ENCODE measurements at places on chromosomes 4 and X.

DNA sequence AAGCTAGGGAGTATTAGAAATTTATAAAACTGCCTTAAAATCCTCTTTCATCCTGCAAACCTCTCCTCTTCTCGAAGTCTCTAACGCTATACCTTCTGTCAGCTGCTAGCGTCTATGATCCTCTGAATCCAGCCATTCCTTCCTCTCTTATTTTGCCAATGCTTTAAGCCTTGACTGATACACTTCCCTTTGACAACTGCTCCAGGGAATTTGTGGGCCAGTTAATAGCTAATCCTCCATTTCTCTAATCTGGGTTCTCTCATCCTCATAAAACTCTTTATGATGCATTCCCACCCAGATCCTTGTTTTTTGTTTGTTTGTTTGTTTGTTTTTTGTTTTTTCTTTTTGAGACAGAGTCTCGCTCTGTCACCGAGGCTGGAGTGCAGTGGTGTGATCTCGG lies 293.6 kb upstream of the PUDP start:
- no peaks in the 10 kb centered on the region for H3K4me1 ChIP-seq
- no peaks in the 10 kb centered on the region for H3K36me3 ChIP-seq
- H3K4me3 ChIP-seq, result no peak overlapping the region
- DNase-seq, result no peak
- H3K27ac ChIP-seq, result no peak overlapping the region

DNA sequence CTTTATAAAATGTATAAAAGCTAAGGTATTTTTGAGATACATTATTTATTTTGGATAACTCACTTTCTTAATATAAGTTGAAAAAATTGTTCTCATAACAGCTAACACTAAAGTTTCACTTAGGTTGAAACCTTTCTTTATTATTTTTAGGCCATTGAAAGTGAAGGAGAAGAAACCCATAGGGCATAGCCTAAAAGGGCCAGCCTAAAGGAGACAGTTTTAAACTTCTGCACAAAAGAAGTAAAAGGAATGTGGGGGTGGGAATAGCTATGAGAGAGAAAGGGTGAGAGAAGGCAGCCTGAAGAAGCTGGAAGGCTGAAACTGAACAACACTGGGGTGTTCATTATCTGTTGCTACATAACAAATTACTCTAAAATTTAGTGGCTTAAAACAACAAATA lies 57.6 kb upstream of the RAPGEF2 start:
- DNase-seq, result no peak
- H3K4me3 ChIP-seq, result no peak overlapping the region
- H3K36me3 ChIP-seq, result no peaks in the 10 kb centered on the region
- no peaks in the 10 kb centered on the region for H3K4me1 ChIP-seq

DNA sequence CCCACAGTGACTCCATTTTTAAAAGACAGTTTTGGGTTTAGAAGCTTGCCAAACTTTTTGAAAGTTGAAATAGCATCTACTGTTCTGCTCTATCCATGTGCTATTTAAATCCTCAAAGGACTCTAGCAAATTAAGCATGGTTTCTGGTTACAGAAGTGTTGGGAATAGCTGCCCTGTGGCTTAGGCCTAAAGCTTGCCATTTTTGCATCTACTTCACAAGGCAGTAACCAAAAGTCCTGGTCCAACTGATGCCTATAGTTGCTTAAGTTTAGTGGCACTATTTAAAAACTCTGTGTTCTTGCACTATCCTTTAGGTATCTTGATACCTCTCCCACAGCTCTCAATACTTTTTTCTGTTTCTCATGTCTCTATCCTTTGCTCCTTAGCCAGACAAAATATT lies 251.0 kb upstream of the GPC4 start:
- no peak overlapping the region for H3K4me3 ChIP-seq
- no peaks in the 10 kb centered on the region for H3K4me1 ChIP-seq
- no peak for DNase-seq
- no peaks in the 10 kb centered on the region for H3K27me3 ChIP-seq
- no peaks in the 10 kb centered on the region for H3K36me3 ChIP-seq

GRCh38 chr4:119872371-119873016 lies 194.2 kb downstream of the MAD2L1 start:
- no peak overlapping the region for H3K4me3 ChIP-seq
- H3K4me1 ChIP-seq, result no peaks in the 10 kb centered on the region
- DNase-seq, result no peak
- no peaks in the 10 kb centered on the region for H3K27me3 ChIP-seq

DNA sequence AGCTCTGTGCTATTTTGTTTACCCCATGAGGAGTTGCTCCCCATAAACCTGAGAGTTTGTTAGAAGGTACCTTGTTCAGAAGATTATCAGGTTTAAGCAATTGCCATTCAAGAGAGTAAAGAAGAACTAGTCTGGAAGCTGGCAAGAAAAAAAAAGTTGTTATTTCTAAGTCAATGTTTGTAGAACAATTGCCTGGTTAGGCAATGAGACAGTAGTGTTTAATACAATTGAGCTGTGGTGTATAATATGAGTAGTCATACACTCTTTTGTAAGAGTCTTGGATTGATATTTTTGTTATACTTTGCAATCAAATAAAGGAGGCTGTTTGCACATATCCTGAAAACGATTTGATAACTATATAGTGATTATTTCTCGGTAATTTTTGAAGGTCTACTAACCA lies 44.7 kb downstream of the GALNT7 start:
- H3K36me3 ChIP-seq, result no peaks in the 10 kb centered on the region
- H3K4me3 ChIP-seq, result no peak overlapping the region
- H3K4me1 ChIP-seq, result peaks cover 6% of the 10 kb centered on the region
- H3K27me3 ChIP-seq, result no peaks in the 10 kb centered on the region
- DNase-seq, result no peak

GRCh38 chrX:44072631-44073030 lies 99.4 kb upstream of the NDP start:
- DNase-seq, result no peak
- H3K36me3 ChIP-seq, result no peaks in the 10 kb centered on the region
- no peaks in the 10 kb centered on the region for H3K27me3 ChIP-seq
- H3K27ac ChIP-seq, result no peak overlapping the region
- H3K4me1 ChIP-seq, result no peaks in the 10 kb centered on the region

DNA sequence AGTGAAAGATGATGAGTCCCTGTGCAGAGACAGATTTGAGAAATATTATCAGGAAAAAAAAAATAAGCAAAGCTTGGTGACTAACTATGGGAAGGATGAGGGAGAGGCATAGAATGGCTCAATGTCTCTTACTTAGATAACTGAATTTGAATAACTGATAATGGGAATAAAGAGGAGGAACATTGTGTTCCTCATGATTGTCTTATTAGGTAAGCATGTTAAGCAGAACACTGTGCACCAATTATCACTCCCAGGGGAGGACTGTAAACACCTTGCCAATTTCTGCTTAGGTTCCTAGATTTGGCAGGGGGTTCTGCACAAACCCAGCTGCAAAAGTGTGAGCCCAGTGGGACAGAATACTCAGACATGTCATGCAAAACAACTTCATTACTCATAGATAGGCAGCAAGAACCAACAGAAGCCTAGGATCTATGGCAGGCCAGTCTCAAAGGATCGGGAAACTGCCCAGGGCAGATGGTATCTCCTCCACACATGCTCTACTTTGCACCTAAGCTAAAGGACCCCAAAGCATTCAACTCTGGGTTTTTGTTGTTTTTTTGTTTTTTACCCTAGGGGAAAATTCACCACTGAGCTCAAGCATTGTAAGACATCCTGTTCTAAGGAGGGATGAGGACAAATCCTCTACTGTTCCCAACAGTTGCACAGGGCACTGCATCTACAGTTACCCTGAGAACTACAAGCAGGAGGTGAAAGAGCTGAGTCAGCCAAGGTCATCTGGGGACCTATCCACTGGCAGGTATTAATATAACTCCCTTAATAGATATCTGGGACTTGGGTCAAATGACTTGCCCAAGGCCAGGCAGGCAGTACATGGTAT lies 907.0 kb downstream of the RAPGEF2 start:
- H3K36me3 ChIP-seq, result no peaks in the 10 kb centered on the region
- H3K27ac ChIP-seq, result no peak overlapping the region
- H3K27me3 ChIP-seq, result no peaks in the 10 kb centered on the region

All from upper lobe of left lung (tissue), 6 donors.